NCI-H2107 (cell line): ENCODE measurements at places on chromosomes 1 and 21.

- DNase-seq = no peak
Measured at GRCh38 chr1:64745986-64746940, 1.4 kb downstream of the RAVER2 start.

- no peak for DNase-seq
Measured at GRCh38 chr1:112056354-112056753, 66.9 kb upstream of the KCND3 start.

DNA sequence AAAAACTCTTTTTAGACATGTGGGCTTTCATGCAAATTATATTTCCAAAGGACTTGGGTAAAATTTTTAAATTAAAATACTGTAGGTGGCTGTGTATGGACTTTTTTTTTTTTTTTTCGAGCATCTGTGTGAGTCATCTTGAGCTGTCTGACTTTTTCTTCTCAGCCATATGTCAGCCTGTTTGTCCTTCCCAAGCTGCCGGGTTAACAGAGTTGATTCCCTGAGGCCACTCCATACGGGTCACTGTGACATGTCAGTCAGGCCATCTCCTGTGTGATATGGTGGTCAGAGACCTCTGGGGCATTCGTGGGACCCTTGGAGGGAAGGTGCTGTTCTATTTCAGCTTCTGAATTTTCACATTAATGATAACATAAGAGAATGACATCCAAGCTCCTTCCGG lies 148.3 kb downstream of the KCNJ6 start:
- no peak for DNase-seq

GRCh38 chr1:23748016-23748415 lies 4.7 kb downstream of the ELOA start:
- DNase-seq = no peak

GRCh38 chr1:63327417-63328054 lies 5.2 kb downstream of the FOXD3 start:
- DNase-seq = peak; percentile 55

GRCh38 chr1:11985851-11986250 lies 5.6 kb downstream of the MFN2 start:
- DNase-seq = no peak

DNA sequence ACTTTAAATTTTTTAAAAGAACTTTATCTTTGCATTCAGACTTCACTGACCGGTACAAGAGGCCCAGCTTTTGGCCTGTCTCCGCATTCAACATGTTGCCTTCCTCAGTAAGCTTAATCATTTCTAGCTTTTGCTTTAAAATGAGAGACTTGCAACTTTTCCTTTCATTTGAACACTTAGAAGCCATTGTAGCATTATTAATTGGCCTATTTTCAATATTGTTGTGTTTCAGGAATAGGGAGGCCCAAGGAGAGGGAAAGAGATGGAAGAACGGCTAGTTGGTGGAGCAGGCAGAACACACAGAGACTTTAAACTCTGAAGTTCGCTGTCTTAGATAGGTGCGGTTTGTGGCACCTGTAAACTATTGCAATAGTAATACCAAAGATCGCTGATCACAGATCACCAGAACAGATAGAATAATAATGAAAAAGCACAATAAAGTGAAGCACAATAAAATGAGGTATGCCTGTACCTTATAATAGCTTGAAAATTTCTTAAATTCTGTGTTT lies 31.4 kb downstream of the RABGAP1L start:
- no peak for DNase-seq

- no peak for DNase-seq
Measured at GRCh38 chr1:159879977-159880376, 17.5 kb upstream of the VSIG8 start.

GRCh38 chr1:81982523-81982922 lies 181.8 kb downstream of the ADGRL2 start:
- no peak for DNase-seq

DNA sequence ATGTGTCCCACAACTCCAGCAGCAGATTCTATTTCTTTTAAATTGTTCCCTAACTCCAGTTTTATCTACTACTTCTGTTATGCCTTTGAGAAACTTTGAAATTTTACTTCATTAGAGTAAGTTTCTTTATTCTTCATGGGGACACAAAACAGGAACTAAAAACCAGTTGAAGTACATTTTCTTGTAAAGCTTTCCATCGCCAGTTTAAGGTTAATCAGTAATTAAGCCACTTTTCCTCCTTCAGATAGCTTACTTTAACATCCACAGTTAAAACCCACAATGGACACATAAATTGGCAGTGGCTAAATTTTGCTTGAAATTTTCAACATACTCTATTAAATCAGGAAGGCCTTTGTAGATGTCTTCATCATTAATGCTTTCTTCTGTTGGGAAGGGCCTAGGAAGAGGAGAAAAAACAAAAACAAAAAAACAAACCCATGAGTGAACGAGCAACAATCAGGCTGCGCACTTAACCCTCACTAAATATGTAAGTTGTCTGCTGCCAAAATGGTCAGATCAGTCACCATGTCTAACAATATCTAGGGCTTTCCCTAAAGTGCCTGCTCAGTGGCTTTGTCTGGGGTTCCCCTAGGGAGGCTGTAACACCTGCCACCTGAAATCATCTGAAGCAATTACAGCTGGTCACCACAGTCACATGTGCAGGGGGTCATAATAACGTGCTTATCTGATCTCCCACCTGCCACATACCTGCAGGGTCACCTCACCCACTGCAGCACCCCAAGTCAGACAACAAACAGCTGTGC lies 187.9 kb downstream of the VAV3 start:
- DNase-seq = no peak

- no peak for DNase-seq
Measured at GRCh38 chr1:167991546-167991945, 54.7 kb upstream of the MPC2 start.

DNA sequence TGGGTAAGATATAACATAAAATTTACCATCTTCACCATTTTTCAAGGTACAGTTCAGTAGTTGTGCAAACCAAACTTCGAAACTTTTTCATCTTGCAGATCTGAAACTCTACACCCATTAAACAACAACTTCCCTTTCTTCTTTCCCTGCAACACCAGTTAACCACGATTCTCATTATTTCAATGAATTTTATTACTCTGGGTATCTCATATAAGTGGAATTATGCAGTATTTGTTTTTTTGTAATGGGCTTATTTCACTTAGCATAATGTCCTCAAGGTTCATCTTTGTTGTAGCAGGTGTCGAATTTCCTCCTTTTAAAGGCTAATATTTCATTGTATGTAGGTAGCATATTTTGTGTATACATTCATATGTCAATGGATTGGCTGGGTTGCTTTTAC lies 146.1 kb downstream of the SPATA46 start:
- no peak for DNase-seq
